ENCODE measurements at places on chromosomes 2 and 18.
A peak's percentile ranks its signal among the peaks of the same experiment; 100 is the strongest.

DNA sequence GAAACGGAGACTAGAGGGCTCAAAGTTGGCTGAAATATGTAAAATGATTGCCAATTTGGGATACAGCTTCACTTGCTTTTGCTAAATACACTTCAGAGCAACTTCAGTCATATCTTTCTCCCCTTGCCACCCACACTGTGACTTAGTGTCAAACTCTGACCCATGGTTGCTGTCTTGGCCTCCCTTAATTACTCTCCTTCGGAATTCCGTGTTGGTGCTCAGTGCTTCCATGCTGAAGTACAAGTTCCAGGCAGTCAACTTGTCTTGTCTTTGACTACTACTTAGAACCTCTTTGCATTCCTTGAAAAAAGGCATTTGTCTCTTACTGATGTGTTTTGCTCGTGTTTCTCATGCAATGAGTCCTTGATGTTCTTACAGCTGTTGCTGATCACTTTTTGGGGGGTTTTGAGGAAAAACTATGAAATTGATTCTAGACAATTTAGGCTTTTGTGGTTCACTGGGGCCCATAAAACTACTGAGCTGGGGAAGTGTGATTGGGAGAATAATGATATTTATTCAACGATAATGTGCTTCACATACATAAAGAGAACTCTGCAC is 146.0 kb downstream of the UBE2E3 start:
- DNase-seq: no peak

DNA sequence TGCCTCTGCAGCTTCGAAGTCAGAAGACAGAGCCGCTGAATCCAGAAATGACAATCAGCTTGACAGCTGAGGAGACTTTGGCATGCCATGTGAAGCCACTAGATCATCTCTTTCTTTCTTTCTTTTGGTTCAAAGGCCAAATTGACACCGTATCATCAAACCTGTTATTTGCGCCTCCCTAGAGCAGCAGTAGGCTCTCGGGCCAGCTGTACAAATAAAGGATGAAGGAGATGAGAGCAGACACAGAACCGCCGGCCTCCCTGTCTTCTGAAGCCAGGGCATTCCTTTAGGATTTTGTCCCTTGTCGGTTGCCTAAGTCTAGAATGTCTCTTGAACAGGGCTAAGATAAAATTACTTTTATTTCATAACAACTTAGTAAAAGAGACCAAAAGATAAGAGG is 36.8 kb downstream of the COL4A4 start:
- peak; percentile 75 for DNase-seq

GRCh38 chr2:111707700-111708099 is 176.3 kb downstream of the ANAPC1 start:
- DNase-seq: no peak

DNA sequence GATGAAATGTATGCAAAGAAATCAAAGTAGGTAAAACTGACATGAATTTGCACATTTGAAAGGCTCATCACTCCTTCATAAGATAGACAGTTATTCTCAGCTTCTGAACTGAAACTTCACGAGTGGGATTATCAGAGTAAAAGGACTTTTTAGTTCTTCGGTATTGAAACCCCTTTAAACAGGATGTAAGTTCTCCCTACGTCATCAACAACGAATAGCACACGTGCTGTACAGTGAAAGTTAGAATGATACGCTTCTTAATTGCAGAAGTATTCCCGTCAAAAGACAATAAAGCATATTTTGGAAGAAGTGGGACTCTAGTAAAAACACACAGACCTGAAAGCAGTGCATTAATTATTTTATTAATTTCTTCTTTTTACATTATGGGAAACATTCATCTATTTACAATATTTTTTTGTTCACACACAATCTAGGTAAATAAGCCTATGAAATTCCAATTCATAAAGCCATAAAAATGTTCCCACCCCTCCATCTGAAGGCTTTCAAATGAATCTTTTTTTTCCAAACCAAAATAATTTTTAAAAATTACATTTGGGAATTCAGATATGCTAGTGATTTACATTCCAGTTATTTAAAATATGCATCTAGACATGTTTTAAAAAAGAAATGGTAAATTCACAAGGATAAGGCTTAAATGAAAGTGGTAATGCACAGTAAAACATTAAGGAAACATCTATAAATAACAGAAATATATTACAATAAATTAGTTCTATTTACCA is 45.9 kb downstream of the TGIF1 start:
- DNase-seq: no peak

DNA sequence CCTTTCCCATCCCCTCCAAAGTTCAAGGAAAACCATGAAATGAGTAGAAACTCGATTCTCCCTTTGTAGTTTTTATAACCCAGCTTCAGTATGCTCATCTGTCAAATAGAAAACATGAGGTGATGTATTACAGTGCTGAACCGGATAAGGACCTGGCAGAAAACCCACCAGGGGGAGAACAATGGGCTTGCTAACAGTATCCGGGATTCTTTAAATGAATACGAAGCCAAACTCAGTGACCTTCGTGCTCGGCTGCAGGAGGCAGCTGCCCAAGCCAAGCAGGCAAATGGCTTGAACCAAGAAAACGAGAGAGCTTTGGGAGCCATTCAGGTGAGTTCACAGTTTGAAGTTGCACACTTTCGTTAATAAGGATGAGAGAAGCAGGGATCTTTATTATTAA is 113.6 kb upstream of the TTC39C start:
- no peak for DNase-seq

- no peak for DNase-seq
Measured at GRCh38 chr2:79083597-79084251, 4.1 kb downstream of the REG1B start.

DNA sequence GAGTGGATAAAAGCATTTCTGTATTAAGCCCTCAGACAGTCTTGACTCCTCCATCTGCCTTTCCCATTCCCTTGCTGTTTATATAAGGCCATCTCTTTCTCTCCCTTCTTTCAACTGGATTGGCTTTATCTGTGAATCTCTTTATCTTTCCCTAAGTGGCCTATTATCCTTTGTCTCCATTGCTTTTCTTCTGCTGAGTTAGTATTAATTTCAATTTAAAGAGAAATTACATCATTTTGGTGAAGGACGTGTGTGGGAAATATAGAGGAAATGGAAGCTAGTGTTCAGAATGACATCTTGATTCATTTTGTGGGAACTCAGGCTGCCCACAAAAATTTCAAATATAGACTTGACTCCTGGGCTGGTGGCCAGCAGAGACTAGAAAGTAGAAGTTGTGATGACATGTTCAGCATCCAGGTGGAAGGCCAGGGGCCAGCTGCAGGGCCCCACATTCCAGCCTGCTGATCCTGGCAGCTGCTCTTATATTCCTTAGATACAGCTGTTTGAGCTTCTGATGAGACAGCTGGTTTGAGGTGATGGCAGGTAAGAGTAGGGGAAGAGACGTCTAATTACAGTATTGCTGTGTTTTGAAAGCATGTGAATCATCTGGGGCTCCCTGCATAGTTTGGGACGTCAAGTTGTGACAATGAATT is 52.3 kb downstream of the DIS3L2 start:
- DNase-seq: peak; percentile 60

- no peak for DNase-seq
Measured at GRCh38 chr18:56019908-56020307, 431.9 kb upstream of the TCF4 start.

- DNase-seq: no peak
Measured at GRCh38 chr2:79670198-79670597, 157.3 kb downstream of the CTNNA2 start.

- DNase-seq: peak; percentile 92
Measured at GRCh38 chr2:7835693-7836680, 845.9 kb upstream of the ID2 start.

DNA sequence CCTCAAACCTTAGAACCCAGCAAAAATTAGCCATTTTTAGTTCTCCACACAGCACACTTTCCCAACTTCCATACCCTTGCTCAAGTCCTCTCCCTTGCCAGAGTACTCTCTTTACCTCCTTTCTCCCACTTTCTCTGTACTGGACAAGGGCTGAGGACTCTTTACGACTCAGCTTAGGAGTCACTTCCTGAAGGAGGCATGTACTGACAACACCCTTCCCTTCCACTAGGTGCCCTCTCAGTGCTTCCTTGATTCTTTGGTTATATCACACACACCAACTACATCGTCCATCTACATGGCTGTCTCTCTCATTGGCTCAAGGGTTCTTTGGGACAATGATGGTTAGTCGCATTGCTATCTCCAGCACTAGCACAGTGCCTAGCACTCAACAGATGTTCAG is 5.2 kb upstream of the C18orf63 start:
- peak; percentile 25 for DNase-seq

DNA sequence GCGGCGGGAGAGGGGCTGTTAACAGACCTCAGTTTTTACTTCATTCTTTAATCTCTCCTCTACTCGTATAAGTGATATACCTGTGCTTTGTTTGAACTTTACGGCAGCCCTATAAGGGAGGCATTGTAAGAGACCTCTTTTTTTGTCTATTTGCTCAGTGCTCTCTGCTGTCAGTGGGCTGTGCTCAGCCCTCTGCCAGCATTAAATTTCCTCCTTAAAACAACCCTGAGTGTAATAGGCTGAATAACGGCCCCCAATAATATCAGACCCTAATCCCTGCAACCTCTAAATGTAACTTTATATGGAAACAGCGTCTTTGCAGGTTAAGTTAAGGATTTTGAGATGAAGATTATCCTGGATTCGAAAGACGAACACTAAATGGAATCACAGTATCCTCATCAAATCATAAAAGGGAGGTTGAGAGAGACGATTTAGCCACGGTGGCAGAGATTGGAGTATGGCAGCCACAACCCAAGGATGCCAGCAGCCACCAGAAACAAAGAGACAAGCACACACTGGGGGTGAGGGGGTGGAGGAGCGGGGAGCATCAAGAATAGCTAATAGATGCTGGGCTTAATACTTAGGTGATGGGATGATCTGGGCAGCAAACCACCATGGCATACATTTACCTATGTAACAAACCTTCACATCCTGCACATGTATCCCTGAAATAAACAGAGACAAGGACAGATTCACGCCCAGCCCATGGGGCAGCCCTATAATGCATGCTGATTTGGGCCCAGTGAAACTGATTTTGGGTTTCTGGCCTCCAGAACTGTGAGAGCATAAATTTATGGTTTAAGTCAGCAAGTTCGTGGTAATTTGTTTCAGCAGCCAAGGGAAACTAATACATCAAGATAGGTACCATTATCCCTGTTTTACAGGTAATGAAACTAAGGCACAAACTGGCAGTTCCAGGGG is 894 bp upstream of the FARSB start:
- DNase-seq: peak; percentile 21

- DNase-seq: no peak
Measured at GRCh38 chr2:160869411-160869810, 290.8 kb upstream of the TANK start.

DNA sequence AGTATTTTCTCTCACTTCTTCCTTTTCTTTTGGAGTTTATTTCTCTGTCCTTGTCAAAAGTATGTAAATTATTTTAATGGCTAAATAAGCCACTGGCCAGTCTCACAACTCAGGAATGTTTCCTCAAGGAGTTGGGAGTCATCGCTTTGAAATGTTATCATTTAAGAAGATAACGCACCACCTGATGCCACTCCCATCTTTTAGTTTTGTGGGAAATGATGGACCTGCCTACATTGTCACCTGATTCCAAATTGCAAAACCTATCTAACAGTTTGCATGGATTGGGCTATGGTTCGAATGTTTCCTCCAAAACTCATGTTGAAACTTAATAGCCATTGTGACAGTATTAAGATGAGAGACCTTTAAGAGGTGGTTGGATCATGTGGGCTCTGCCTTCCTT is 32.4 kb upstream of the PPM1B start:
- no peak for DNase-seq

DNA sequence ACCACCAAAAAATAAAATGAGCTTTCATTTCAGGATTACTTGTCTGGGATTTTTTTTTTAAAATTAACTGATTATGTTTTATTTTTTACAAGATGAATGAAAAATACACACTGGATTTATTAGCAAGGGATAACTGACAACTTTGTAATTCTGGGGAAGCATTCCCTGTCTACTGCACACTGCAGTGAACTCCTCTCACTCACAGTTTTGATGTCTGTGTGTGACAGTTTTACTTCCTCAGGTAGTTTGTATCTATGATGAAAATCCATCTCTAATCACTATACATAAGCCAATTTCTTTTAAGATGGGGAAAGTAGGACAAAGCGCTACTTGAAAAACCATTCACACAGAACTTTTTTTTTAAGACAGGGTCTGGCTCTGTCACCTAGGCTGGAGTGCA is 94.5 kb downstream of the COBLL1 start:
- DNase-seq: no peak

- DNase-seq: no peak
Measured at GRCh38 chr2:134402410-134402809, 148.5 kb downstream of the MGAT5 start.

DNA sequence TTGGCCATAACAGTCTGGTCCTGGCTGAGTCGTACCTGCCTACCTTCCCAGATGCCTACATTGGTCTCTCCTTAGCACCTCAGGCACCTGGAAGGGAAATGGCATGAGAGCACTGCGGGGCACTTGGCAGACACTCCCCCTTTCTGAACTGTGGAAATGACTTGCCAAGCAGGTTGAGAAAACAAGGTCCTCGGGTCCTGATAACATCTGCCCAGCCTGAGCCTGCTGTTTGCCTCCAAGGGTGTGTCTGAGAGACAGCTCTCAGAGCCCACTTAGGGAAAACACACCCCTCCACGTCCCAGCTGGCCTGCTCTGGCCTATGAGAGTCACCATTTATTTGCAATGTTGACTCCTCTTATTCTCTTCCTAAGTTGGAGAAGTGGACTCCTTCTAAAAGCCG is 10.5 kb downstream of the FAM110C start:
- DNase-seq: peak; percentile 93

- no peak for DNase-seq
Measured at GRCh38 chr2:157076526-157077161, 180.9 kb upstream of the GALNT5 start.

- DNase-seq: no peak
Measured at GRCh38 chr2:64226611-64227010, 82.4 kb upstream of the PELI1 start.

GRCh38 chr2:106546391-106546990 is 59.3 kb downstream of the CD8B2 start:
- DNase-seq: no peak

- DNase-seq: no peak
Measured at GRCh38 chr2:127137741-127138140, 30.8 kb upstream of the BIN1 start.

- DNase-seq: no peak
Measured at GRCh38 chr2:149055751-149056150, 17.3 kb downstream of the LYPD6B start.

GRCh38 chr18:30081122-30081521 is 961.4 kb downstream of the DSC3 start:
- DNase-seq: no peak

DNA sequence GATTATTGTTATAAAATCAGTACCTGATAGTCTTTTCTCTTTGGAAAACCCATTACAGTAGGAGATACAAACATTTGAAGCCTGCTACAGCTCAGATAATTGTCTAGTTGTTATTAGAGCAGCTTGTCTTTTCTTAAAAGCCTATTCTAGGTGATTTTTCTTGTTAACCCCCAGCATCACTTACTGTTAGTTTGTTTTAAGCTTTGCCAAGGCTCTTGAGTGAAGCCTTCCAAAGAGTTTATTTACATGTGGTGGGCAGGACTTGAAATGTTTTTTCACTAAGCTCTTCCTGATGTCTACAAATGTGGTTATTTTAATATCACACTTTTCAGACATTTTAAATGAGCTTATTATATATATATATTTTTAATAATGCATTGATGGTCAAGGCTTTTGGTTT is 791.3 kb downstream of the PLCL1 start:
- peak; percentile 35 for DNase-seq

Data from NCI-H510A treated with DMSO at 0.1 percent for 48 hours (cell line).